ENCODE measurements at places on chromosomes 4 and X. TPM values are rescaled to one million over a fixed set of nuclear protein-coding genes. Genes with fewer than 3 reads are reported as not detected.

DNA sequence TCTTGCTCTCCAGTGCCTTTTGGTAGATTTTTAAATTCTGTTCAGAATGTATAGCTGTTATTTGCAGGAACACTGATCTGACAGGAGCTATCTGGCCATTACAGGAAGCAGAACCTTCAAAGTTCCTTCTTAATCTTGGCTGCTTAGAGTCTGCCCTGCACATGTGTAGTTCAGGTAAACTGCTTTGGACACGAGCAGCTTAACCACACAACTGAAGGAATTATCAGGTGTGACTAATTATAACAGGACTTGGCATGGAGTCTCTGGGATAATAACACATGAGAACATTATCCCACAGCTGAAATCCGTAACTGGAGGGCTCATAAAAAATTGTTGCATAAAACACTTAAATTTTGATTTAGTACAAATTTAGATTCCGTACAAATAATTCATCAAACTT is 11.6 kb upstream of the ING2 start:
- no peak for DNase-seq

DNA sequence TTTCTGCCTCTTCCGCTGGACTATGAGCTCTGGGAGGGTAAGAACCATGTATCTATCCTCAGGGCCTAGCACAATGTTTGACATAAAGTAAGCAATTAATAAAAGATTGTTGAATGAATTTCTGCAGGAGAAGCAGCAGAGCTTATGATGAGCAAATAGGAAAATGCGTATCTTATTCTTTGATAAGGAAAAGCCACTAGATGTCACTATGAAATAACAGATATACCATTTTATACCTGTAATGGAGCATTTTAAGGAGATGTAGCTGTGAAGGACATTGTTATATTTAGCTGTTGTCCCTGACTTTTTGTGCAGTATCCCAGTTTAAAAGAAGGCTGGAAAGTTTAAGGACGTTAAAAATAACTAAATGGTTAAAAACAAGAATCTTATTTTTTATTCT is 147.2 kb upstream of the MBNL3 start:
- DNase-seq: no peak

The IRS4 gene
- polyA plus RNA-seq: 1.1 TPM

DNA sequence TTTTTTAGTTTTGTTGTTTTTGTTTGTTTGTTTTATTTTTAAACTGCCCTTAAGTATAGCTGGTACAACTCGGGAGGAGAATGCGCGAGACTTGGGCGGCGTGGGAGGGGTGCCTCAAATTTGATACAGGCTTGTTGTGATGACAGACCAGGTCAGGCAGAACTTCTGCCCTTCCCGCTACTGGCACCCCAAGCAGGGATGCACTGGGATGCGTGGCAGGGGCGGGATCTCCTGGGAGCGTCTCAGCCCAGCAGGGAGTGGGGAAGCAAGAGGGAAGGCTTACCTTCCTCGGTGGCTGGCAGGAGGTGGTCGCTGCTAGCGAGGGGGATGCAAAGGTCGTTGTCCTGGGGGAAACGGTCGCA is 851 bp downstream of the SFRP2 start:
- DNase-seq: no peak
